Sigmoid colon (tissue), 7 donors: ENCODE measurements at places on chromosomes 4 and X. TPM values are rescaled to one million over a fixed set of nuclear protein-coding genes. Genes with fewer than 3 reads are reported as not detected.

Gene MAOB
- total RNA-seq = 23.2 TPM

Gene CFI
- total RNA-seq = 4.3 TPM

Gene PAGE2B
- total RNA-seq = not detected

Gene SCOC
- total RNA-seq = 73.5 TPM

Gene SLC9B1
- total RNA-seq = 3.9 TPM

Gene SPACA5
- total RNA-seq = not detected

Gene FAM47E
- total RNA-seq = 2.1 TPM
